ENCODE measurements at places on chromosomes 5 and 9.

DNA sequence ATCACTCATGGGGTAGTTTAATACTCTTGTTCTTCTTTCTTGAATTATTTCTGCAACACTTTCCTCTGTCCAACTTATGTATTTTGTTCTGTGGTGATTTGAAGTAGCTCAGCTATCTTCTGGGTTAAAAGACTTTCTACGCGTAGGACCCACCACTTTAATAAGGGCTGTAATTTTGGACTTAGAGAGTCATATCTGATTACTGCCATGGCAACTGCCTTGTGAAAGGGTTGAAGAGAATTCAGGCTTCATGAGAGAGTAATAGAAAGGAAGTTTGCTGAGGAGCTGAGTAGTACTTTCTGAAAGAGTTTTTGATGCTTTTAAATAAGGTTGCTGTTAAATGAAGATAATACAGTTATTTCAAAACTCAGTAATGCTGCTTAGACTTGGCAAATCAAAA, 89.5 kb downstream of the TLE4 start:
- DNase-seq = no peak

DNA sequence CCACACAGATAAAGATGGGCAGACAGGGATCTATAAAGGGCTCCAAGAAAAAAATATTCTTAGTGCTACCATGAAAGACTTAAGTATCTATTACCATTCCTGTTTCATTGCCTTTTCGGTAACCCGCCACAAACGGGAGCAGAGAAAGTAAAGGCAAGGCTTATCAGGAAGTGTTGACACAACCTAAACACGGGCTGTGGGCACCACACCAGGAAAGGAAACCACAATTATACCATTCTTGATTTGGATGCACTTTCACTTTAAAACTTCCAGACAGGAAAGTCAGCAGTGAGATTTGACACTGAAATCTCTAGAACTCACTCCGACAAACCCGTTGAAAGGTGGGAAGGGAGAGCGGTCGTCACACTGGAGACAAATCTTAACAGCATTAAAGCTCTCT, 6.5 kb downstream of the TLE1 start:
- DNase-seq = no peak

- no peak for DNase-seq
These were observed 180.9 kb downstream of the NR3C1 start for GRCh38 chr5:143222287-143223231.

DNA sequence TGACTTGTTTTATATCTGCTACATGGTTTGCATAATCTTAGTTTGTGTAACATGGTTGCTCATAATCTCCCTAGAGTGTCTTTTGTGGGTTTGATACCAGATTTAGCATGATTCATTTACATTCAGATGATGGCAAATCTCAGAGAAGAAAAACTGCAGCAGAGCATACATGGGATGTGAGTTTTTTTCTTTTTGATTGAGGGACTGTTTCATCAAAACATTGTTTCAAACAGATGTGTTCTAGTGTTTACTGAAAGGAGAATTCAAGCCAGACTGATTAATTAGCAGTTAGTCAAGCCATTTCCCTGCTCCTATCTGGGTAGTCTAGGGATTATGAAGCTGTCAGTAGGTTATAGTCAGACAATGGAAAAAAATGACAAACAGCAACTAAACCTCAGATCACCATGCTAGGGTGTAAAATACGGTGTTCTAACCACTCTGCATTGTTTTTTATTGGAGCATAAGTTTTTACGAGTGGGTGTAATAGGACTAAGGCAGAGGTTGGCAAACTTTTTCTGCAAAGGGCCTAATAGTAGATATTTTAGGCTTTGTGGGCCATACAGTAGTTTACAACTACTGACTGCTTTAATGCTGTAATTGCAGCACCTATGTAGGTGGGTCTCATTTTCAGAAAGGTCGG, 10.5 kb upstream of the GDNF start:
- DNase-seq = no peak

GRCh38 chr5:5649641-5650040, 227.2 kb downstream of the ICE1 start:
- no peak for DNase-seq

DNA sequence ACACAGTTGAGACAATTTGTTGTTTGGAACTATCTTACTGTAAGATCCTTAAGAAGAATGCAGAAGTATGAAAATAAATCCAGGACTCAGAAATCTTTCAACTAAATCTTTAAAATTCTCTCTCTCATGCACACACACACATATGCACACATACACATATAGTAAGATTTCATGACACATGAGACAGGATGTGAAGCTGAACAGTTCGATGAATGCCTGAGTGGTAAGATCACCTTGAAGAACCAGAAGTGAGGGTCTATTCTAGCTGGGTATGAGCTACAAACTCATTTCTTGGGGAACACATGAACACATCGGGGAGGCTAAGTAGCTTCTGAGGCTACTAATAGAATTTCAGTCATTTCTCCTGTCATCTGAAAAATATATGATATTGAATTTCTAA, 153.6 kb downstream of the TMC1 start:
- DNase-seq = no peak

DNA sequence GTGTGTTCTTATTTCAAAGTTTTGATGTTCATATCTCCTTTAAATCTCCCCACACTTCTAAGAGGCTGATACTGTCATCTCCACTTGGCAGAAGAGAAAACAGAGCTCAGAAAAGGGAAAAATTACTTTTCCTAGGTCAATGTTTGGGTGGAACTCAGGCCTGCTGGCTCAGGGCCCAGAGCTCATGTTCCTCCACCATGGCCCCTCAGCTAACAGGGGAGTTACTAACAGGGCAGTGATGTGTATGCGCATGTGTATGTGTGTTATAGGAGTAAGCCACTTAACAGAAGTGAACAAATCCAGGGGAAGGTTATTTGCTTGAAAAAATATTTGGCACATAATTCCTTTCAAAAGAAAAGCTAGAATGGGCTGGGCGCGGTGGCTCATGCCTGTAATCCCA, 2.5 kb downstream of the C1QTNF2 start:
- no peak for DNase-seq

DNA sequence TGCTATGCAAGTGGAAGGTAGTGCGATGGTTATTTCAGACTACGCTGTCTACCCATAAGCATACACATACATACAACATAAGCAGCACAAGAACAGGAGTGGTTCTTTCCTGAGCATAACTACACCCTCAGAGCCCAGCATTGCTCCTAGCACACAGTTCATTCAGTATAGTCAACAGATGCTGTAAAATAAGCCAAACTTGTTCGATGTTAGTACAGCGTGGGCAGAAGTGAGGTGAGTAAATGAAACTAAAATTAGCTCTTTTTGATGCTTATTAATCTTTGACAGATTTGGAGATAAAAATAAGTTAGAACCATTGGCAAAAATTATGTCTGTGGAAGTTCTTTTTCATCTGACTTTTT, 47.8 kb downstream of the S1PR3 start:
- no peak for DNase-seq
